Stimulated activated CD8-positive, alpha-beta memory T cell treated with anti-CD3 and anti-CD28 coated beads, Interleukin-4, amount 100 ng/mL, for 1 hour (primary cell): ENCODE measurements at places on chromosomes 1 and 21.

DNA sequence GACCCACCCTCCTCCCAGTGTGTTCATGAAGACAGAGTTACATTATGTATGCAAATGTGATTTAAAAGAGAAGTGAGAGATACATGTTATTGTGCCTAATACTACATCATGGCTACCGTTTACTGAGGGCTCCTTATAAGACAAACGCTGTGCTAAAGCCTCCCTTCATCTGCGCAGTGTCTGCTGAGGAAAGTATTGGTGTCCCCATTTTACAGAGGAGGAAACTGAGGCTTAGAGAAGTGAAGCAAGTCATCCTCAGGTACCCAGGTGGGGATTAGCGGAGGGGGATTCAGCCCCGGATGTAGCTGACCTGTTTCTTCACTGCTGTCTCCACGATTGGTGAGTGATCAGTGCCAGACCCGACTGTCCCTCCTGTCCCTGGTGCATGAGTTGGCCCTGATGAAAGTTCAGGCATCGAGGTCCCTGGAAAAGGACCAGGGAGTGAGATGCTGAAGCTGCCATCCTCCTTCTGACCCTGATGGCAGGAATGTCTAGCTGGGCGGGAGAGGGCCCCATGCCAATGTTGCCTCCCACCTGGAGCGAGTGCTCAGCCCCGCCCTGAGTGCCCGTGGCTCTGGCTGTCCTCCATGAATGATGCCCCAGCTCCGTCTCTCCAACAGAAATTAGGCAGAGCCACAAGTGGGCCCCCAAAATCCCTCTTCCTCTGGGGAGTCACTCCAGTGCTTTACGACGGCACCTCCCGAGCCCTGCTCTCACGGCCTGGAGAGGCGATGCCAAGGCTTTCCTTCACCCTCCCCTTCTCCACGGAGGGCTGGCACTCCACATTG, 204.7 kb downstream of the KAZN start:
- no peak for DNase-seq

GRCh38 chr1:171653796-171654195, 1.3 kb upstream of the MYOC start:
- no peak for DNase-seq

GRCh38 chr1:241640867-241641622, 876 bp upstream of the CHML start:
- DNase-seq = no peak

DNA sequence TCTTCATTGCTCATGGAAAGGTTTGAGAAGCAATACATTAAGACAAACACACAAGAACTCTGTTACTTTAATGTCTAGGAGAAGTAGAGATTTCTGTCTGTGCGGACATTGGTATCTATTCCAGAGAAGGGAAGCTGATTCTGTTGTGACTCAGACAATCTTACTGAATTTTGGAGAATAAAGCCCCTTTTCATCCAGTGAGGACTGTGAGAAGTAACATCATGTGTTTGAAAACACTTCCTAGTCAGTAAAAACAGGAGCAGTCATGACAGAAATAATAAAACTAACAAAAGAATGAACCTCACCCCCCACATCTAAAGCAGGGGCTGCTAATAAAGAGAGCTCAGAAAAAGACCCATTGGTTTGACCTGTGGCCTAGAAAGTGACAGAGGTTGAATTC, 46.6 kb downstream of the NEK7 start:
- no peak for DNase-seq

- no peak for DNase-seq
These were observed 95.8 kb downstream of the CNIH3 start for GRCh38 chr1:224711876-224712275.

- no peak for DNase-seq
These were observed 57.9 kb downstream of the ZP4 start for GRCh38 chr1:237832858-237833257.

DNA sequence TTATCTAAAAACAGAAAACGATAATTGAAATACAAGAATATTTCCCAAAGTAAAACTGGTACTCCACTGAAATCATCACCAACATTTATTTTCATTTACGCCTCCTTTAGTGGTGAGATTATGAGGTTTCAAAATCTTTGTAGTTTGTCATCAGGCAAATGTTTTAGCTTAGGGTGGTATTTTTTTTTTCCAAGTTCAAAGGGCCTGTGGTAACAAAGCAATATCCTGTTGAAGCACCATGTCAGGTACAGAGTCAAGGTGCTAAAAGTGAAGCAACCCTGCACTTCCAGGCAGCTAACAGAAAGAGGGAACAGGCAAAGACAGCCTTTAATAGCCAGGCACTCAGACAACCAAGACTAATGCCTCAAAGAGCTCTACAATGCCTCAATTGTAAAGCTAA, 89.2 kb downstream of the JAK1 start:
- DNase-seq = no peak

DNA sequence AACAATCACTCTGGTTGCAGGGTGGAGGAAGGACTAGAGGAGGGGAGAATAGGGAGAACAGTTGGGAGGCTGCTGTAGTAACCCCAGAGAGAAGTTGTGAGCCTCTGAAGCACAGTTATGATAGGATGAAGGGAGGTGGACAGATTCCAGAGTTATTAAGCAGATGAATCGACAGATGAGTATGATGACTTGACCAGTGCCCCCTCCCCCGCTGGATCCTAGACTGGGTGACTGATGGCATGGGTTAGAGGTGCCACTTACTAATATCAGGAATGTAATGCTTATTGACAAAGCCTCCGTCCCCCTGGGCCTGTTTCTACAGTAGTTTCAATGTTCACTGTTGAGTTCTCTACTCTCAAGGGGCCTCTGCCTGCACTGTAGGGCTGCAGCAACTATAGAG, 14.0 kb upstream of the TIPRL start:
- DNase-seq = no peak

- DNase-seq = no peak
These were observed at the start of gene CHI3L2 for GRCh38 chr1:111227434-111227833. Gene CHI3L2 (plus strand): TSS chr1:111227713. CDS start chr1:111227730, 17 bp downstream.

DNA sequence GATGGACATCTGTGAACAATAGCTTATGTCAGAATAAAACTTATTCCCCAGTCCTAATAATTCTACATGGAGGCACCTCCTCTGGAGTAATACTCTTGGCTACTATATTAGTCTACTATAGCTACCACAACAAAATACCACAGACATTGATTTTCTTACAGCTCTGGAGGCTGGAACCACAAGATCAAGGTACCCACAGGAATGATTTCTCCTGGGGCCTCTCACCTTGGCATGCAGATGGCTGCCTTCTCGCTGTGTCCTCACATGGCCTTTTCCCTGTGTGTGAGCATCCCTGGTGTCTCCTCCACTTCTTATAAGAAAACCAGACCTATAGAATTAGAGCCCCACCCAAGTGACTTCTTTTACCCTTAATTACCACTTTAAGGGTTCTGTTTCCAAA, 244.3 kb downstream of the BARHL2 start:
- no peak for DNase-seq

DNA sequence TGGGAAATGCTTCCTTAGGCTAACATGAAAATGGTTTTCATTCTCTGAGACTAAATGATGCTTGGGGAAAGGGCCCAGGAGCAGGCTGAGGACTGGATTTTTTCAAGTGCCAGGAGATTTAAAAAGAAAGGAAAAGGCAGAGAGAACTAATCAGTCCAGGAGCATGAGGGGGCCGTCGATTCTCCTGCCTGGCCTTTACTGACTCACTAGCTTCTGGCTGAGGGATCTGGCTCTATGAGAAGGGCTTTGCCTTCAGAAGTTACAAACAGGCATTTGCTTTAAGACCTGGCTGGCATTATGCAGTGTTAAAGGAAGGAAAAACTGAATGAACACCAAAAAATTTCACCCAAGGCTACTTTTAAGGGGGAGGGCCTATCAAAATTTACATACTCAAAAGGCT, 359.2 kb downstream of the PBX1 start:
- no peak for DNase-seq

DNA sequence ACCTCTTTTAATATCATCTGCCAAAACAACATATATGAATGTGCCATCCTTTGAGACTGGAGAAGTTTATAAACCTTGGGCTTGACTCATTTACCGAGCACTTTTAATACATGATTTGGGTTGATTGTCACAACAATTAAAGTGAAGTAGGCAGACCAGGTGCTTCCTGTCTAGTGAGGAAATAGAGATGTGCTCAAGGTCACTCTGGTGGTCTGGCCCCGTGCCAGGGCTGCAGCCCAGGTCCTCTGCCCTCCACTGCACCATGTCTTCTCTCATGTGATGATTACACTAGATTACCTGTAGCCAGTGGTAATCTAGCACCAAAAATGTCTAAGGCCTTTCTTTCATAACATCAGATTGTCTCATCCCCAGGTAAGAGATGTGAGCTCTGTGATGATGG, 61.8 kb upstream of the LAMC2 start:
- DNase-seq = no peak

GRCh38 chr1:239617731-239618130, 231.4 kb downstream of the CHRM3 start:
- no peak for DNase-seq

DNA sequence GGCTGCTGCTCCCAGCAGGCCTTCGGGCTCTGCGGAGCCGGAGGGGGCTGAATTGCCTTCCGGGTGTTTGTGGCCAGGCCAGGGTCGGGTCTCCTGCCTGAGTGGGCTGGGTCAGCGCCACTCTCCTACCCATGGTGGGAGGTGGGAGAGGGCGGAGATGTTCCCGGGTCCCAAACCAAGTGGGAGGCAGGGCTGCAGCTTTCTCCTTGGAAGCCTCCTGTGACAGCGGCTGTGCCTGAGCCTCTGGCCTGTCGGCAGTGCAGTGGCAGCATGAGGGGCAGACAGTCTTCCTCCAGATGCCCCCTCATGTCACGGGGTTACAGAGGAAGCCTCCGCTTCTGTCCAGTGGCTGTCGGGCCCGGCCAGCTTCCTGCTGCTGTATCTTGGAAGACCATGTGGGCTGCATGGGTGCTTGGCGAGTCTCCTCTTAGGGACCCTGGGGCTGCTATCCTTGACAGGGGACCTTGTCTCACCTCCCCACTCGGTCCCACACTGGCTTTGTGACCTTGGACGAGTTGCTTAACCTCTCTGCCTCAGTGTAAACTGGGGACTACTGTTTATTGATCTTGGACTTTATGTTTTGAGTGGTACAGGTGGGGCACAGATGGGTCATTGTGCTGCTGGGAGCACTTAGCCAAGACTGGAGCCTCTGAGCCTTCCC, 4.3 kb downstream of the SKI start:
- no peak for DNase-seq

- DNase-seq = no peak
These were observed 3.4 kb upstream of the COL6A2 start for GRCh38 chr21:46094401-46095082.

- no peak for DNase-seq
These were observed 60.7 kb upstream of the FMN2 start for GRCh38 chr1:240031009-240031408.

- no peak for DNase-seq
These were observed 278.0 kb downstream of the HLX start for GRCh38 chr1:221157026-221157761.

DNA sequence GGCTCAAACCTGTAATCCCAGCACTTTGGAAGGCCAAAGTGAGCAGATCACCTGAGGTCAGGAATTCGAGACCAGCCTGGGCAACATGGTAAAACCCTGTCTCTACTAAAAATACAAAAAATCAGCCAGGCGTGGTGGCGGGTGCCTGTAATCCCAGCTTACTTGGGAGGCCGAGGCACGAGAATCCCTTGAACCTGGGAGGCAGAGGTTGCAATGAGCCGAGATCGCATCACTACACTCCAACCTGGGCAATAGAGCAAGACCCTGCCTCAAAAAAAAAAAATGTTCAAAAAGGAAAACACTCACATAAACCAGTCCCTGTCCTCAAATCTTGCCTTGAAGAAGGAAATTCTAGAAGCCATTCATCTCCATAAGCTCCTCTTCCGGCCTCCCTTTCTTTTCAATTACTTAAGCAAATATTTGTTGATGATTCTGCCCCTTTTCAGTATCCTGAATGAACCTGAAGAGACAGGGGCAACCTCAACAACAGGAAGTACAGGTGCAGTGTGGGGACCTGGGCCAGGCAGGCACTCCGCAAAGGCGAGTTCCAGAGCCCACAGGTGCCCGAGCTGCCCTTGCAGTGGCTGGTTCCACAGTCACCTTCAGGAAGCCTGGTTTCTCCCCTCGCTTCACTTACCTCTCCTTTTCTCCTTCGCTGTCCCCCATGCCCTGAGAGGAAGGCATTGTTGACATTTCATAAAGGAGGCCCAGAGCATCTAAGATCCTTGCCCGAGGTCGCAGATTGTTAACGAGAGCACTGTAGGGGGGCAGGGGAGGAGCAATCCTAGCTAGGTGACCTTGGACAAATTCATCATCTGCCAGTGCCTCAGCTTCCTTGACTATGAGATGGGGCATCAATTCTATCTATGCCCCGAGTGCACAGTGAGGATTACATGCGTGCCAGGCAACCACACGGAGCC, 8.9 kb upstream of the LEFTY1 start:
- DNase-seq = no peak

DNA sequence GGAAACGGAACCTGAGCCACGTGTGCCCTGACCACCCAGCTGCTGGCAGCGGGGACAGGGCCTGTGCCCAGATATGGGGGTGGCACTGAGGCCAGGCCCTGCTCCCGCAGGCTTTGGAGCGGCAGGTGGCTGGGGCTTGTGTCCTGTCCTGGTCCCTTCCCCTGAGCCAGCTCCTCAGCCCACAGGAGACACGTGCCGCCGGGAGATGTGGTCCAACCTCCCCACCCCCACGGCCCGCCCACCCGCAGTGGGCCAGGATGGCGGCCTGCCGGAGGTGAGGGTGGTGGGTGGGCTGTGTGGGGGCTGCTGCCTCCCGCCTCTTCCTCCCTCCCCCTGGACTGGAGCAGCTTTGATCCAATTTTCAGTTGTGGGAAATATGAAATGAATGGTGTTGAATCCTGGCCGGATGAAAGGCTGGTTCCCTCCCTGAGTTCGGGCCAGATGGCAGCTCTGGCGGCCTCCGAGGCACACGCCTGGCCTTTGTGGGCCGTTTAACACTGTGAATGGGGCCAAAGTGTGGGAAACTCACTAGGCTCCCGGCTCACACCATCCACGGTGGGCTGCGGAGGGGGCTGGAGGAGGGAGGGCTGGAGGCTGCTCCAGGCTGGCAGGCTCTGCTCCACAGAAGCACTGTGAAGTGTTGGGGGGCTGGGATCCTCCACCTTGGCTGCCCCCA, 2.6 kb upstream of the HES5 start:
- DNase-seq = no peak

GRCh38 chr1:167059809-167060107, 30.4 kb downstream of the GPA33 start:
- no peak for DNase-seq

- DNase-seq = no peak
These were observed 11.1 kb downstream of the ADGRL2 start for GRCh38 chr1:81811757-81812371.
